ENCODE measurements at places on chromosomes 7 and 10. TPM values are rescaled to one million over a fixed set of nuclear protein-coding genes. Genes with fewer than 3 reads are reported as not detected.

DNA sequence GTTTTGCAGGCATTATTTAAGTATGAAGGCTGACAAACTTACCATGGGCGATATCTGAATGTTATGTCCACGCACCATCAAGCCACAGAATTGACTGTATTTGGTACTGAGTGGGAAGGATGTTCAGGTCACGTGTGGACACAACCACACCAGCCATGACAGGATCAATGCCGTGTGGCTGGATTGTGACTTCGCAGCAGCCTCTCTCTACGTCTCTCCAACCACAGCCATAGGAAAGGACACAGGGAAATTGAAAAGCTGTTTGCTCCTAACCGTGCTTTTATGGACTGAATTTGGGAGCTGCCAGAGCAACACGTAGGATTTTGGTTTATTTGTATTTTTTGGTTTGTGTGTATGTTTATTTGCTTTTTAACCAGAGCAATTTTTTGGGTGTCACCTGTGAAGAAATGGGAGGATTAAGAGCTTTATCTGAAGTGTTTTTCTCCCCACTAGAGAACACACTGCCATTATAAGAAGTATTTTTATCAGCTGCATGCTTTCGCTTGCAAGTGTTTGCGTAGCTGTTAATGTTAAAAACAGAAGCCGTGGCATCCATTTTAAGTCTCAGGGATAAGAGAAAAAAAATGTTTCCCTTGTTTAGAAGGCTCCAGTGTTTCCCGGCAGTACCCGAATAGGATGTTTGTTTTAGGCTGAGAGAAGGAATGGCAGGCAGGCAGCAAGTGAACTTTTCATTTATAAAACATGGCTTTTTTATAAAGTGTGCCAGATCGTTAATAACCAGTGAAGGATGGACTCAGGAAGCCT lies 401.1 kb upstream of the NFE2L3 start:
- H3K4me1 ChIP-seq: peaks cover 40% of the 10 kb centered on the region
- H3K27me3 ChIP-seq: no peaks in the 10 kb centered on the region
- H3K27ac ChIP-seq: no peak overlapping the region
- H3K36me3 ChIP-seq: no peaks in the 10 kb centered on the region

GRCh38 chr7:8082762-8083161 lies 114.2 kb downstream of the GLCCI1 start:
- H3K27ac ChIP-seq: no peak overlapping the region
- peaks cover 26% of the 10 kb centered on the region for H3K4me1 ChIP-seq
- no peak for DNase-seq
- H3K4me3 ChIP-seq: no peak overlapping the region
- H3K36me3 ChIP-seq: peaks cover 3% of the 10 kb centered on the region
- H3K27me3 ChIP-seq: no peaks in the 10 kb centered on the region

GRCh38 chr7:139515266-139515665 lies 8.2 kb upstream of the CLEC2L start:
- H3K36me3 ChIP-seq: no peaks in the 10 kb centered on the region
- no peak overlapping the region for H3K27ac ChIP-seq
- DNase-seq: no peak
- no peak overlapping the region for H3K4me3 ChIP-seq
- H3K4me1 ChIP-seq: peaks cover 12% of the 10 kb centered on the region
- H3K27me3 ChIP-seq: peaks cover under 1% of the 10 kb centered on the region

- H3K27me3 ChIP-seq: peaks cover 5% of the 10 kb centered on the region
- 0 out of 2 replicates have a peak overlapping the region, but pooled peaks have one; percentile 9 for H3K27ac ChIP-seq
- no peak for DNase-seq
- H3K36me3 ChIP-seq: peaks cover 21% of the 10 kb centered on the region
- H3K4me3 ChIP-seq: no peak overlapping the region
Measured at GRCh38 chr7:126589068-126589684, 663.6 kb downstream of the GRM8 start.

Gene SFMBT2
- 10.9 TPM for total RNA-seq

All from WTC11 (cell line).